ACHN (cell line): ENCODE measurements at places on chromosomes 7 and 10.

- DNase-seq = no peak
These were observed 19.4 kb downstream of the SLK start for GRCh38 chr10:103986360-103986759.

DNA sequence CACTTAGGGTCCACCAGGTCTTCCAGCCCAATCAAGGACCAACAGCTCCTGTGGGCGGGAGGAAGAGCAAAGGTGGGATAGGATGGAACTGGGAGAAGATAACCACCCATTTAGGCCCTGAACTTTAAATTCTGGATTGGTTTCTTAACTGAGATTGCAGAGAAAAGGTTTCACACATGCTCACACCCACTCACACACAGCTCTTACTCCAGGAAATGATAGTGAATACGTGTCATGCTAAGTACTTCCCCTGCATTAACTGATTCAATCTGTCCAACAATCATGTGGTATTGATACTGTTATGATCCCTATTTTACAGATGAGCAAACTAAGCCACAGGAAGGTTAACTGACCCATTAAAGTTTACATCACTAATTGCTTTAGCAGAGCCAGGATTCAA lies 4.6 kb upstream of the CYP3A4 start:
- DNase-seq = no peak

DNA sequence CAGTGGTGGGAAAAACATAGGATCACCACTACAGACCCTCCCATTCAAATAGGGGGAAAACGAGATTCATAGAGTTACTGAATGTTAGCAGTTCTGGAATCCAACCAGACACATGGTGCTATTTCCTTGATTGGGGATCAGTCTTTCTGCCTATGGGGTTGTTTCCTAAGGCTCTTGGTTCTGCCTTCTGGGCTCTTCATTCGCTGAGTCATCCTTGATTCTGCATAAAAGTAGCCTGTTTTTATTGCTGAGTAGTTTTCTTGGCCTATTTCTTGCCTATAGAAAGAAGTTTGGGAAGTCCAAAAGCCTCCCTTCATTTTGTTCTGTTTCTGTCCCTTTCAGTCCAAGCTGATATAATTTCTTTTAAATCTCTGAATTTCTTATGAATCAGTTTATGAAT lies 99.3 kb upstream of the OIT3 start:
- peak; percentile 27 for DNase-seq

GRCh38 chr7:105352018-105352612 lies 36.6 kb downstream of the SRPK2 start:
- DNase-seq = peak; percentile 38

GRCh38 chr7:99728615-99729014 lies 6.4 kb downstream of the CYP3A7 start:
- DNase-seq = no peak

DNA sequence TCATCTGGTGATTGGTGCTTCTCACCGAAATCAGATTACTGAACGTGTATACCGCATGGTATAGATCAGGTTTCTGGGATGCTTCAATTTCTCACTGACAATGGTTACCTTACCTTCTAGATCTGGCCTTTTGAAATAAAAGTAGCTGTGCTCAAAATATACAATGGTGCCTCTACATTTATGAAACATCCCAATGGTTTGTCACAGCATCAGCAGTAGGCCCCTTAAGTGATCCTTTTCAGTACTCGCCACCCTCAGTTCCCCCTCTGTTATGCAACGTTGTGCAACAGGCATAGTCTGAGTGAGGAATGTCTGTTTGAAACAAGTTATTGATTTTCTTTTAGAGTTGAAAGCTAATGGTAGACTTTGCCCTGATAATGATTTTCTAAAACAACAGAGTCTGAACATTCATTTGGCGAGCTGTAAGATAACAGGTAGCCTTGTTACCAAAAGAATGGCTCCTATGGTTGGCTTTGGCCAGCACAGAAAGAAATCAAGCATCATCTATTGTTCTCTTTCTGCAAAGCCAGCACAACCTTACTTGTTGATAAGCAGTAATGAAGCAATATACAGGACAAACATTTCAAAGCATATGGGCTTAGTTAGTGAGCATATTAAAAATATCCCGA lies 693.9 kb downstream of the PARD3 start:
- DNase-seq = no peak

DNA sequence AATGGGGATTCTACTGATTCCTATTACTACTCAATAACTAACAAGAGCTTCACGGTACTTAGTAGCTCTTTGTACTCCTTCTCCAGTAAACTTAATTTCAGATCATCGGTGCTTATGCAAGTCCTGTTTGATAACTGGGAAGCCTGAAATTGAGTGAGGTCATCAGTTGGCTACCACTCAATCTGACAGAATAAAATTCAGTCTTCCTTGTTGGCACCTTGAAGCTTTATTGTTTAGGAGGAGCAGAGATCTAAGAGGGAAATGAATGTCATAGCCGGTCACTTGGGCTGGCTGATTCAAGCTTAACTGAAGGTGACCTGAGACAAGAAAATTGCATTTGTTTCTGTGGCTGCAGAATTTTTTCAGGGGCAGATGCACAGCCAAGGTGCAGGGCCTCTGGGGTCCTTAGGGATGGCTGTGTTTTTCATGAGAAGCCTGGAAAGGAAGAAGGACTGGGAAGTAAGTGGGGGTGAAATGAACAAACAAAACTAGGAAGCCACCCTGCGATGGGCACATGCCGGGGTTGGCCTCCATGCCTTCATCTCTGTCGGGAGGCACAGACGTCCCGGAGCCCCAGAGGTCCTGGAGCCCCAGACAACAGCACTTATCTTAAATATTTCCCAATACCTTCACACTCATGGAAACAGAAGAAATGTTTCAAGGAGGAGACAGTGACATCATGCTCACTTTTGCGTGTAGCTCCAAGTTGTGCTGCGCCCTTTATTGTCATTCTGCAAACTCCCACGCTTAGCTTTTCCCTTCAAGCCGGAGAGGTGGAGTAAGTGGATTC lies 85.0 kb upstream of the KIF5B start:
- DNase-seq = no peak

DNA sequence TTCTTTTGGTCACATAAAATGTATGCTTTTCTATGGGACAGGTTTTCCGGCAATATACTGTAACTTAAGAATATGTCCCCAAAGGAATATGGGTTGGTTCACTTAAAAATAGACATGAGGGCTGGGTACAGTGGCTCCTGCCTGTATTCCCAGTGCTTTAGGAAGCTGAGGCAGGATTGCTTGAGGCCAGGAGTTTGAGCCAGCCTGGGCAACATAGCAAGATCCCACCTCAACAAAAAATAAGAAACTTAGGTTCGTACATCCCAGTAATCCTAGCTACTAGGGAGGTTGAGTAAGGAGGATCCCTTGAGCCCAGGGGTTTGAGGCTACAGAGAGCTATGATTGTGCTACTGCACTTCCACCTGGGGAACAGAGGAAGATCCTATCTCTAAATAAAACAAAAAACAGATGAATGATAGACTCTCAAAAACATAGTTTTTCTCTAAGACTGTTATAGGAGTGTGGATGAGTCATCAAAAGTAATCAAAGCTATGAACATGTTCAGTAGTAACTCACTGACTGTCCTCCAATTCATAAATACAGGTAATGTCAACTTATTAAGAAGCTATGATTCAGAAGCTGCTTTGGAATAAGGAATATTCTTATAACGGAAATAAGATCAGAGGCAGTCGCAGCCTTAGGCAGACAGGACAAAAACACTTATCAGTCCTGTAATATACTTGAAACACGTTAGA lies 2.6 kb upstream of the SEC31B start:
- no peak for DNase-seq

DNA sequence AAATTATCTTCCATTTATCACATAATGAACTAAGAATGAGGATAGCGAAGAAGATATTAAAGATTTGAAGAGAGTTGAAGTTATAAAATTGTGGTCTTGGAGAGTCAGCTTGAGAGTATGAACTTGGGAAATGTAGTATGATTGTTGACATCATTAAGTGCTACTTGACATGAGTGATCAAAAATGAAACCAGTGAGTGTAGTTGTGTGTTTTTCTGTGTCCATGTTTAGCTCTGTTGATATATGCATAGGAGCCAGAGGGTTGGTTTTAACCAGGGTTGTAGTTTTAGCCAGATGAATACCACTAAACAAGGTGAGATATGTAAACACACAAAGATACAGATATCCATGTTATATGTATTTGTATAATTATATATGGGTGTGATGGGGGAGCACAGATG lies 6.2 kb downstream of the TMEM106B start:
- DNase-seq = no peak

GRCh38 chr10:35986756-35987502 lies 344.8 kb upstream of the FZD8 start:
- DNase-seq = no peak

- no peak for DNase-seq
These were observed 115.9 kb upstream of the EEPD1 start for GRCh38 chr7:36037121-36037662.

- no peak for DNase-seq
These were observed 155.2 kb upstream of the BMPER start for GRCh38 chr7:33750177-33750576.

DNA sequence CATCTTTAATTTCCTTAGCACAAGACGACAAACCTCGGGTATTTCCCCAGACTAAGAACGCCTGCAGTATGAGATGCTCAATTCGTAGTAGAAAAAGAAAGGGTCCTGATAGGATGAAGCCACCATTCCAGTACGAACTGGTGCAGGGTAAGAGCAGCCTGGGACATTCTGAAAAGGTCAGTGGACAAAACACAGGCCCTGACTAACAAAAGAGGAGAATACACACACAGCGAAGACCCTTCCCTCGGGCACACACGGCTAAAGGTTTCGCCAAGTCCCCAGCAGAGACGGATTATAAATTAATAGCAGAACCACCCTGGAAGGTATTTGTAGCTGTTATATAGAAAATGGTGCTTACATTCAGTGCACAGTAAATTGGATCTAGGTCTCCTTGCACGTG lies 137.6 kb downstream of the SKIDA1 start:
- DNase-seq = no peak

DNA sequence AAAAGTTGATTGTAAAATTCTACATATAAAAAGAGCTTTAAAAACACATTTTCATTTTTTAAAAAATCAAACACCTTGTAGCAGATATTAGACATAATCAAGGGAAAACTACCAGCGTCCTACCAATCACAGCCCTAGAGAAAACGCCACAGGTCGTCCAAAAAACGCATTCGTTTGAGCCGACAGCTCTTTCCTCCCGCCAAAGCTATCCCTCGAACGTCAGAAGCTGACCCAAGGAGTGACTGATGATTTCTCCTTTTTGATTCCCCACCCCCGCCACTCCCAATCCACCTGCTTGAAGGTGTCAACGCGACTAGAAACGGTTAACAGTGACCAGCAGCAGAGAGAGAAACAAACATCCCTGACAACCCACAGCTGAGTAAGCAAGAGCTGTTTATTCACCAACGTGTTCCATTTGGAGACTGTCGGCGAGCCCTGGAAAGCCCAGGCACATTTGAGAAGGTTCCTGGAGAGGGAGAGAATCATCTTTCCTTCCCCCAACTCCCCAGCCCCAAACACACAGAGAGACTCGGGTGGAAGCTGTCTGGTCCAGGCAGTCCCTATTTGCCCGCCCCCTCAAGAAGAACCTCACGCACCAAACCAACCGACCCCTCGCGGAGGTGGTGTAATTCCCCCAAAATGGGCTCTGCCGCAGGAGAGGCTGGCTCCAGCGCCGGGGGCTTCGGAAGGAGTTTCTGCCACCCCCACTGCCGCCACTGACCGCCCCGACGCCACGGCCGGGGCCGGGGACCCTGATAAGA lies 622 bp downstream of the CPEB3 start:
- DNase-seq = peak; percentile 50

- DNase-seq = no peak
These were observed 160.9 kb downstream of the REEP3 start for GRCh38 chr10:63681993-63682697.

DNA sequence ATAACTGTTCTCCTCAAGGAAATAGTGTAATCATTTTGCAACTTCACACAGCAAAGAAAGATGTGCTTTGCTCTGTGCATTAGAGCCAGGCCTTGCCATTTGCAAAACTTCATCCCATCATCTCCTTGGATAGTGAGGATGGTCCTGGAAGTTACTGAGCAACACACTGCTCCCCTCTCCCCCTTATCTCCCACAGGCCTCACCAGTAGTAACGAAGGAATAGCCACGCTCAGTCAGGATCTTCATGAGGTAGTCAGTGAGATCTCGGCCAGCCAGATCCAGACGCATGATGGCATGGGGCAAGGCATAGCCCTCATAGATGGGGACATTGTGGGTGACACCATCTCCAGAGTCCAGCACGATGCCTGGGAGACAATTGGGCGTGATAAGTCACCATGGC lies 11.5 kb downstream of the ACTA2 start:
- DNase-seq = no peak

- DNase-seq = no peak
These were observed 383.2 kb downstream of the PTPRN2 start for GRCh38 chr7:158204453-158204852.

GRCh38 chr10:122725768-122726167 lies 26.1 kb upstream of the C10orf120 start:
- DNase-seq = no peak

GRCh38 chr10:35934642-35934995 lies 292.5 kb upstream of the FZD8 start:
- no peak for DNase-seq

- no peak for DNase-seq
These were observed 508.5 kb downstream of the RPS24 start for GRCh38 chr10:78542141-78542489.

DNA sequence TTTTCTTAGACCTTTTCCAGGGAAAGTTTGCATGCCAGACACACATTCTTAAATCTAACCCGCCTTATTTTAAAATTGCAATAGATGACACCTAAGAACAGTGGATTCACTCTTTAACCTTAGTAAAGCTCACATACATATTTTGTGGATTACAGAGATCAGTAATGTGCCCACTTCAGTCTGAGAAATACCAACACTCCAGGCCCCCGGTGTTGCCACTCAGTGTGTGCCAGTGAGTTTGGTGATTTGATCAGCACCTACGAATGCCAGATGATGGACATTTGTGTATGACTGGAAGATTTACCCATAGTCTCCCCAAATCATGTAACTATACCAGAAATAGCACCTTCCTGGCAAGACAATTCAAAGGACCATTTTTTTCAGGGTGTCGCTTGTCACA lies 2.6 kb downstream of the LRRN3 start:
- no peak for DNase-seq

DNA sequence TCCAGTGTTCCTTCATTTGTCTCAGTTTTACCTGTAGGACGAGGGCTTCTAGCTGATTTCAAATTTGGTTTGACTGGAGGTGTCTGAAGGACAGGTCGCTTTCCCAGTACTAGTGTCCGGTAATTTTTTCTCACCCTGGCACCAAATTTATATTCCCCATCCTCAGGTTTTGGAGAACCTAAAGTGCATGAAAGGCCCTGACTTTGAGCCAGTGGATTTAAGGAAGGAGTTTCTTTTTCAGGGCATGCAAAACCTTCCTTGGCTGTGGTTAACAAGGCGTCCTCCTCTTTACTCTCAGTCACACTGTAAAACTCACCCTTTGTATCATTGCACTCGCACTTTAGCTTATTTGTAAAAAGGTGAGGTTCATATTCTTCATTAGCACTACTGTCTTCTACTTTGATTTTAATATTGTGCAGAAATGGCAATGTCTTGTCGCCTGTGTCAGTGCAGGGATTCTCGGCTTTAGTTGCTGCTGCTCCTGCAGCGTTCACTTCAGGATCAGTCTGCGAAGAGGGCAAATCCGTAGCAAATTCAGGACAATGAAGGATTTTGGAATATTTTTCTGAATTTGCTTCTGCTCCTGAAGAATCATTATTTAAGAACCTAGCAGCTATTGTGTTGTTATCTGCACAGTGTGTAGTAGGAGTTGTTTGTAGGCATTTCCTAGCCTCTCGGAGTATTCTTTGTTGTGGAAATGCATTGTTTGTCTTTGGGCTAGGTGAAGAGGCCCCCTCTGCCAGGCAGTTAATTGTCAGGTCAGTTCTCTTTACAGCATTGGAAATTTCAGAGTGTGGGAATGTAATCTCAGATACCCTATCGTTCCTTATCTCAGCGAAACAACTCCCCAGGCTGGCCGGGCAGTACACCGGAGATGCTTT lies 9.9 kb downstream of the SKIDA1 start:
- no peak for DNase-seq
